ENCODE measurements at places on chromosomes 2 and 18.

GRCh38 chr2:241546771-241547498 is 11.6 kb upstream of the BOK start:
- no peak for DNase-seq

DNA sequence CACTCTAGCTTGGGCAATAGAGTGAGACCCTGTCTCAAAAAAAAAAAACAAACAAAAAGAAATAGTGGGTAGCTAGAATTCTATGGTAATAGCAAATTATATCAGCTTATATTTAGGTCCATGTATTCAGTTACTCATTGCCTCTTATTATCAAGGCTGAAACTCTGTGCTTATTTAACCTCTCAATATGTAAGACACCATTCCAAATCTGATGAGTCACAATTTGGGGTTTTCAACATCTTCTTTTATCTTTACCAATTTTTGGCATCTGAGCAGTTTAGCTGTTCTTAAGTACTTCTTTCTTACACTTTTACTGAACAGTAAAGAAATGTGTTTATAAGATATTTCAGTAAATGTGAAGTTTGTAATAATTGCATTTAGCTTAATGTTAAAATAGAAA is 69.3 kb downstream of the TTC27 start:
- DNase-seq = no peak

GRCh38 chr2:175525975-175526374 is 344.5 kb upstream of the ATP5MC3 start:
- DNase-seq = no peak

- peak; percentile 49 for DNase-seq
Observed at GRCh38 chr2:189751080-189751658, 11.4 kb downstream of the OSGEPL1 start.

DNA sequence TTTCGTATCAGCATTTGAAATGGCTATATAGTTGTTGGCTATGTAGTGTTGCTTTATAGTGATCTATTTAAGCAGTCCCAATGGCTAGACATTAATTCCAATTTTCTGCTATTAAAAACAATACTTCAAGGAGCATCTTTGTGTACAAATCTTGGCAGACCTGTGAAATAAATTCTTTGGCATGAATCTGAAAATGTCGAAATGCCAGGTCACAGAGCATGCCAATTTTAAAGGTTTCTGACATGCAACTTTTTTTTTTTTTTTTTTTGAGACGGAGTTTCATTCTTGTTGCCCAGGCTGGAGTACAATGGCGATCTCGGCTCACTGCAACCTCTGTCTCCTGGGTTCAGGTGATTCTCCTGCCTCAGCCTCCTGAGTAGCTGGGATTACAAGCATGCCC is 26.8 kb upstream of the CABLES1 start:
- no peak for DNase-seq

DNA sequence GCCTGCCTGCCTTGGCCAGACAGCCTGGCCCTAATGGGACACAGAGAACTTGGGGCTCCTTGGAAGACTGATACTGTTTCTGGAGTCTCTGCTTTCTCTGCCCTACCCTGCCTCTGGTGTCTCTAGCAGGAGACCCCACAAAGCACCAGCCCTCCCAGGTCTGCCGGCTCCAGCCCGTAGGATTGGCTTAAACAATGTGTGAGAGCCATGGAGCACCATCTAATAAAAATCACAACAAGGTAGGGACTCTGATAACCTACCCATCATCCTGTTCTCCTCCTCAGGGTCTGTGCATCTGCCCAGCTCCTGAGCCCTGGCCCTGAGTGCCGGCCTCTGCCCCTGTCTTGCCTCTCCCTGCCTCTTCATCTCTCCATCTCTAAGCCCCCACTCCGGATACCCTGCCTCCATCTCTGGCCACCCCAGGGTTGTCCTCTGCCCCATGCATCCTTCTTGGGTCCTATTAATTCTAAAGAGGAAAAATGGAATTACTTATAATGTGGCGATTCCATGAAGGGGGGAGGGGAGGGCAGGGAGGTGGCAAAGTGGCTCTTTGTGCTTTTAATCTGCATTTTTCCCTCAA is 1.2 kb upstream of the ECEL1 start:
- DNase-seq = no peak

DNA sequence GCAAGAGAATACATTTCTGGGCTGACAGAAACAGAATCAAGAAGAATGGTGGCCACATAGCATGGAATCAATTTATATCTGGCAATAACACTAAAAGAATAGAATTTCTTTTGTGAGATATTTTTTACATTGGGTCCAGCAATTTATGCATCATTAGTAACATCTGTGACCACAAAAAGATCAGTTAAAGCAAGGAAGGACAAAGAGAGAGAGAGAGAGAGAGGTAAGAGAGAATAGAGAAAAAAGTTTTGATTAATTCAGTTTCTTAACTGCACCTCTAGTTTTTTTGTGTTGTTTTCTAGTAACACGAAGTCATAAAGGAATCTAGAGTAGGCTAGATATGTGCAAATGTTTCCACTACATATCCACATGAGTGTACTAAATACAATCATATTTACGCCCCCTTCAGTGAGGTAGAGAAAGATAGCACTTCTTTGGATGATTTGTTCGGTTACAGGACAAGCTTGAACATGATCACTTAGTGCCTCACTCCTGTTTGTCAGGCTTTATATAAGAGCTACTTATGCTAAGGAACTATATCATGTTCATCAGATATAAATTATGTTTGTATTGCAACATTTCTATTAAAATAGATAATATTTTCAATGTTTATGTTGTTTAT is 247.4 kb upstream of the COL3A1 start:
- DNase-seq = no peak

DNA sequence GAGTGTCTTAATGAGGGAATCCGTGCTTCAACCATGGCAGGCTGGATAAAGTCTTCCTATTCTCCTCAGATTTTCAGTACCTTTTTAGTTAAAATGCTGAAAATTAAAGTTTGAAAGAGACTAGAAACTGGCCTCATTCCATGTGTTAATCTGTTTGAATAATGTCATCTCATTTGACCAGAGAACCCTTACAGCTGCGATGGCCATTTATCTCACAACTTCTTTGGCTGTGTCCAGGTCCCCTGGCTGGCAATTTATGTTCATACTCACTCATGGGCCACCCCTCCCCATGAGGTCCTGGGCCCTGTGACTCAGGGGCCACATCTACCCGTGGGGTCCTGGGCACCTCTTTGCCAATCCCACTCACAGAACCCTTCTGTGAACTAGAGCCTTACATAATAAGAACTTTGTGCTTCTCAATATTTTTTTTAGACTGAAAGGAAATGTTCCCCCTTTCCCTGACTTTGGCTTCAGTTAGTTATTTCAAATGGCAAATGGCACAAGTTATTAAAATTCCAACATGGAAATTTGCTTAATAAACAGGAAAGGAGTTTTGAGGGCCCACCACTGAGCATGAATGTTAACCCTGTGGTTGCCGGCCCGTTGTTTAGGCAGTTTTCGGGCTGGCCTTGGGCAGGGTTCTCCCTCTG is 134.6 kb downstream of the UXS1 start:
- no peak for DNase-seq

DNA sequence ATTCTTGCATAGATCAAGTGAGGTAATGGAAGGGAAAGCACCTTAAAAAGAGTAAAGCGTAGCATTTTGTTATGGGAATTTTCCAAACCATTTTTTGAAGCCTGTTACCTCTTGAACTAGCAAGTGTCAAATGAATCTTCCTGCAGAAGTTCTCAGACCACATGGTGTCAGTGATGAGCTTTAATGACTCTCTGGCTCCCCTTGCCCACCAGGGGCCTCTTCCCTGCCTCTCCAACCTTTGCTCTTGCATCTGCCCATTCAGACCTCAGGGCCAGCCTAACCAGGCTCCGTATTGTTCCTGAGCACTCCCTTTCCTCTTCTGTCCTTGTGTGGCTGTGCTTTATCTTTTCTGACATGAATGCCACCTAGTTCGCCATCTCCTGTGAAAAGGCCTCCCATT is 155.9 kb downstream of the DIS3L2 start:
- no peak for DNase-seq

DNA sequence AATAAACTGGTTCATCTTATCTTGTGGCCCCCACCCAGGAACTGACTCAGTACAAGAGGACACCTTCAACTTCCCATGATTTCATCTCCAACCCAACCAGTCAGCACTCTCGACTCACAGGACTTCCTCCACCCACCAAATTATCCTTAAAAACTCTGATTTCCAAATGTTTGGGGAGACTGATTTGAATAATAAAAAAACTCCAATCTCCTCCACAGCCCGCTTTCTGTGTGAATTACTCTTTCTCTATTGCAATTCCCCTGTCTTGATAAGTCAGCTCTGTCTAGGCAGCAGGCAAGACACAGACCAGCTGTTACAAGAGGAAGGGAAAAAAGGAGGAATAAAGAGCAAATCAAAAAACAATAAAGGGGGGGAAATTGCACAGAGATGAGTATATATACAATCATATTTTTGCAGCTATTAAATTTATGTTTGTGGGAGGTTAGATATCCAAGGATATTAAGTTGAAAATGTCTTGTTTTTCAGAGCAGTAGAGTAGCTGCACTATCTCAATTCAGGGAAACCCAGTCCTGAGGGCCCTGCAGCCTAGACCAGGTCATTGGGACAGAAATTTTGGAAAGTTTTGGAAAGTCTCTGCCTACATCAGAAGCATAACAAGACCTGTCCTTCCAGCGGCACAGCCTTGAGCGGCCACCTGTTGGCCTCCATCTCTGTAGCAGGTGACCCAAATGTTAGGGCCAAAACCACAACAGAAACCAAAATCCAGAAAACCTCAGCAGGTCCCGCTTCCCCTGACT is 32.8 kb upstream of the SIGLEC15 start:
- DNase-seq = no peak

GRCh38 chr2:63827749-63828148 is 13.9 kb upstream of the UGP2 start:
- DNase-seq = no peak

GRCh38 chr2:169393068-169393590 is 30.8 kb upstream of the LRP2 start:
- no peak for DNase-seq

DNA sequence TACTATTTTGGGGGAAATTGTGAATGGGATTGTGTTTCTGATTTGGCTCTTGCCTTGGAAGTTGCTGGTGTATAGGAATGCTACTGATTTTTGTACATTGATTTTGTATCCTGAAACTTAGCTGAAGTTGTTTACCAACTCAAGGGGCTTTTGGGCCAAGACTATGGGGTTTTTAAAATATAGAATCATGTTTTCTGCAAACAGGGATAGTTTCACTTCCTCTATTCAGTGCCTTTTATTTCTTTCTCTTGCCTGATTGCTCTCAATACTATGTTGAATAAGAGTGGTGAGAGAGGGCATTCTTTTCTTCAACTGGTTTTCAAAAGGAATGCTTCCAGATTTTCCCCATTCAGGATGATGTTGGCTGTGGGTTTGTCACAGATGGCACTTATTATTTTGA is 1383.8 kb upstream of the ACVR2A start:
- no peak for DNase-seq

Data from activated CD4-positive, alpha-beta T cell treated with anti-CD3 and anti-CD28 coated beads, Interleukin-2, amount 50 U/mL, for 48 hours (primary cell).